ENCODE measurements at places on chromosomes 16 and 17.

GRCh38 chr17:69047368-69048263 lies 13.1 kb downstream of the ABCA9 start:
- DNase-seq = peak; percentile 99

DNA sequence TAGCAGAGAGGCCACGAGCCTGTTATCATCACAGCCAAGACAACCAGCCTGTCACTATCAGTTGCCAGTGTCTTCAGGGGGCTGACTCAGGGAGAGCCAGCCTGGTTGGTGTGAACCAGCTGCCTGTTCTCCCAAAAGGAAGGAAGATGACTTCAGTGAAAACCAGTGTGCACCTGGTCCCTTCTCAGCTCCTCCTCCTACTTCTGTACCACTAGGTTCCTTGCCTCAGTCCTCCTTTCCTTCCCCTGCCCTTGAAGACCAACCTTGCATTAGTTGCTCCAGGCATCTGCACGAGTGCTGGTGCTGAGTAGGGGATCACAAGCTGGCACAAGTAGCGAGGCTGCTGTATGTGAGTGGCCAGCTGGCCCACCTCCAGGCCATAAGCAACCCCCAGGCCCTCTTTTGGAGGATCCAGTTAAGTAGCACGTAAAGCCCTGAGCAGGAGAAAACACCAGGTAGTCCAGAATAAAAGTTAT lies 8.5 kb downstream of the TUBG1 start:
- DNase-seq = no peak

DNA sequence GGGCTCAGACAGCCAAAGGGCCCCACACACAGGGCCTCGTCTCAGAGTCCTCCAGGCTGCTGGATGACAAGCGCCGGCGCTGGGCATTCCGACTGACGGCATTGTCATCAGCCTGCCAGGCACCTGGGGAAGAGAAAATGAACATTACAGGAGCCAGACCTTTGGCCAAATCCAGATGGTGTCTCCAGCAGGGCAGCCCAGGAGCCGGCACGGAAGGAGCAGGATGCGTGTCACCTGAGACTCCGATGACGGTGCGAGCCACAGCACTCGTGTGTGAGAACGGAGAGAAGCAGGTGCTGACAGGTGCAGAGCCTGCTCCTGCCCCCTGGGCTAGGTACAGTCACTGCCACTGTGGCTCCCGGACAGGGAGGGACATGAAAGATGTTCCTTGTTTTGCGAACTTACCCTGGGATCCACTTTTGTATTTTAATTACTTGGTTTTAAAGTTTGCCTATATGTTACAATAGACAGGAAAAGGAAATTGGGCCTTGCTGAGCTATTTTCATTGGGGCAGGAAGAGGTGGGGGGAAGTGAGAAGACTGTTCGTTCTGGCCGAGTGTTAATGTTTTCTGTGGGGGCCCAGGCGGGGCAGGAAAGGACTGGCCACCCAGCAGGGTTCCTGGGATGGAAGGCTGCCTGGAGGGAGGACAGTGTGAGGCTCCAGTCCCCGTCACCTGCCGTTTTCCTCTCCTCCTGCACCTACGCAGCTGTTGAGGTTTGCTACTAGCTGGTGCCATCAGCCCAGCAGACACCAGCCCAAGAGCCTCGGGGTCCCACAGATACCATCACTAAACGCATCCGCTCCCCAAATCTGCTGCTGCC lies 4.4 kb upstream of the FOXJ1 start:
- no peak for DNase-seq

DNA sequence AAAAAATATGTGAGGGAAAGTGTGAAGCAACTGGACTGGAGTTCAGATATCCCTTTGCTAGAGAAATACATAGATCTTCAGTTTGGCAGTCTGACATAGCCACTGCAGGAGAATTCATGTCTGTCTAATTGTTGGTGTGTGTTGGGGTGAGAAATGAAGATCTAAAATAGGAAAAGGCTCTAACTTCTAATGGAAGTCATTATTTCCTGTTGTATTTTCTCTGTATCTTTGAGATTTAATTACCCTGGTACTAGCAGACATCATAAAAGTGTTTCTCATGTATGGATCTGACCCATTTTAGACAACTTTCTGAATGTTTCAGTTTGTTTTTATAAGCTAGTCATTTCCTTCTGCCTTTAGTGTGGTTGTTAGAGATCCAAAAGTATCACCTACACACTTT lies 128.3 kb downstream of the NLK start:
- DNase-seq = no peak

DNA sequence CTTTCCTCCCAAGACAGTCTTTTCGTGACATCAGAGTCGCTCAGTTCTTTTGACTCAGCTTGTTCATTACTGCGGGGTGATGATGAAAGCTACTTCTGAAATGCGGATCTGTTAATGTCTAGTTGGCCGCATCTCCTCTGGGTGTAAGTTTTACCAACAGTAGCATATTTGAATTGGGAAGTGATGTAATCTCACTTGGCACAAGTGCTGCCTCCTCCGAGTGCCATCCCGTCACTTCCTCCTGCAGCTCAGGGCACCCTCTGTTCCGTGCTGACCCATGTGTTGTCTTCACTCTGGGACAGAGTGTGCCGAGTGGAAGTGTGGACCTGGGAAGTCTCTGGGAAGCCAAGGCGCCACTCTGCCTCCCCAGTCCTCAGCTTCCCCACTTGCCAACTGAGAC lies 8.9 kb downstream of the ADAD2 start:
- no peak for DNase-seq

GRCh38 chr17:29292992-29293889 lies 707 bp downstream of the NUFIP2 start:
- peak; percentile 47 for DNase-seq

- peak; percentile 5 for DNase-seq
These were observed 317.2 kb upstream of the ZFHX3 start for GRCh38 chr16:73365016-73365551.

GRCh38 chr17:56592487-56593085 lies 913 bp upstream of the NOG start:
- DNase-seq = peak; percentile 43

DNA sequence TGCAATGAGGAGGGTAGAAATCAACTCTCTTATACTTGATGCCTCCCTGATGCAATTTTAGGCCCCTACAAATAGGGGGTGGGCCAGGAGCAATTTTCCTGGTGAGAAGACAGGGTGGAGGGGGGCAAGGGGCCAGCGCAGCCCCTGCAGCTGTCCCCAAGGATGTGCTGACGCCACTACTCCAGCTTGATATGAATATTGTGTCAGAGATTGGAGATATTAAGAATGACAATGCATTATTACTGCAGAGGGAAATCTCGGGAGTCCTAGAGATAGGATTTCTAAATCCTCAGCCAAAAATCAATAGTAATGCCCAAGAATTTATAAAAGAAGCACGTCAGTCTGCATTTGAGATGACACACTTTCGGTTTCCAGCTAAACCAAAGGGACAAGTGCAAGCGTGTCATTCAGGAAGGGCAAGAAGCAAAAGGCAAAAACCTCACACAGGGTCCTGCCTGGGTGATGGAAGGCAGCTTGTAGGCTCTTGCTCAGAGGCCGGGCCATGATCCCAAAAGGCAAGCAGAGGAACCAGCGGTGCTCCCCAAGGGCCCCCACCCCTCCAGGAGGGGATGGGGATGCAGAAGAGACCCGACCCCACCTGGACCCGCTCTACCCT lies 178.8 kb downstream of the C16orf78 start:
- DNase-seq = no peak

GRCh38 chr17:44012391-44012790 lies 2.4 kb downstream of the TMEM101 start:
- DNase-seq = no peak

Measured in cardiac fibroblast (primary cell).